Testis (tissue), 5 donors: ENCODE measurements at places on chromosomes 4 and X. TPM values are rescaled to one million over a fixed set of nuclear protein-coding genes. Genes with fewer than 3 reads are reported as not detected.

DNA sequence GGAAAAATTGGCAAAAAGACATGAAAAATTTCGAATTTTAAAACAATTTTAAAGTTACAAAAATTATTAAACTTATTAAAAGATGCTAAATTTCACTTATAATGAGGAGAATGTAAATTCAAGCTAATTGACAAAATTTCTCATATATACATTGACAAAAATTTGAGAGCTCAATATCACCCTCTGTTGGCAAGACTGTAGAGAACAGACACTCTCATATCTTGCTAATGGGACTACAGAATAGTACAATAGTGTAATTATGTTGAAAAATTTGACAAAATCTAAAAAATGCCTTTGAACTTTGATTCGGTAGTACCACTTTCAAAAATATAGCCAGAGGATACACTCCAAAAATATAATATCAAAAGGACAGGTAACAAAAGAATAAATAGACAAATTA is 29.8 kb downstream of the DCAF8L2 start:
- H3K4me1 ChIP-seq: no peaks in the 10 kb centered on the region
- no peaks in the 10 kb centered on the region for H3K36me3 ChIP-seq
- no peak overlapping the region for H3K4me3 ChIP-seq
- DNase-seq: no peak
- no peaks in the 10 kb centered on the region for H3K27me3 ChIP-seq

GRCh38 chr4:78638337-78639172 is 87.0 kb downstream of the ANXA3 start:
- H3K27me3 ChIP-seq: no peaks in the 10 kb centered on the region
- no peak overlapping the region for H3K27ac ChIP-seq
- no peaks in the 10 kb centered on the region for H3K36me3 ChIP-seq
- peaks cover 8% of the 10 kb centered on the region for H3K4me1 ChIP-seq
- no peak for DNase-seq
- H3K4me3 ChIP-seq: no peak overlapping the region

DNA sequence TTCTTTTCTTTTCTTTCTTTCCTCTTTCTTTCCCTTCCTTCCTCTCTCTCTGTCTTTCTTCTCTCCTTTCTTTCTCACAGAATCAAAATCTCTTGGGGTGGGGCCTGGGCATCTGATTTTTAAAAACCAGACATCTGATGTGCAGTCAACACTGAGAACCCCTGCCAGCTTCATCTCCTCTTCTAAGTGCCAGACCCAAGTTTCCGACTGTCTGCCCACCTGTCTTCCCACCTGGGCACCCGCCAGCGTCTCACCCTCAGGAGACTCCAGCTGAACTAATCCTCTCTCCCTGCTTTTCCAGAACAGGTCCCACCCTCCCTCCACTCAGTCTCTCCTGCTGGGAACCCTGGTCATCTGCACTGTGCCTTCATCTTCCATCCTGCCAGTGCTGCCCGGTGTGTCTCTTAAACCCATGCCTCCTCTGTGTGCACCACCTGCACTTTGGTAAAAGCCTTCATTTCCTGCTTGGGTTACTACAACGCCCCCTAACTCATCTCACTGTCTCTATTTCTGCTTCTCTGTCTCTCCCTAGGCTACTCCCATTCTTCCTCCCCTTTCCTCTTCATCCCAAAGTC is 2.8 kb downstream of the SOD3 start:
- H3K27me3 ChIP-seq: no peaks in the 10 kb centered on the region
- no peaks in the 10 kb centered on the region for H3K36me3 ChIP-seq
- no peak overlapping the region for H3K27ac ChIP-seq
- H3K4me1 ChIP-seq: peaks cover 23% of the 10 kb centered on the region
- no peak overlapping the region for H3K4me3 ChIP-seq
- DNase-seq: no peak

GRCh38 chr4:999882-1000425 is 6.8 kb upstream of the SLC26A1 start:
- no peaks in the 10 kb centered on the region for H3K36me3 ChIP-seq
- H3K4me1 ChIP-seq: peaks cover 7% of the 10 kb centered on the region
- DNase-seq: no peak
- no peak overlapping the region for H3K27ac ChIP-seq

GRCh38 chr4:16617435-16617834 is 281.0 kb downstream of the LDB2 start:
- H3K27ac ChIP-seq: no peak overlapping the region
- H3K4me1 ChIP-seq: peaks cover 3% of the 10 kb centered on the region
- H3K4me3 ChIP-seq: no peak overlapping the region

GRCh38 chr4:56817840-56818491 is 3.5 kb downstream of the SPINK2 start:
- no peaks in the 10 kb centered on the region for H3K36me3 ChIP-seq
- no peak overlapping the region for H3K4me3 ChIP-seq
- DNase-seq: no peak
- H3K27ac ChIP-seq: no peak overlapping the region
- no peaks in the 10 kb centered on the region for H3K4me1 ChIP-seq

DNA sequence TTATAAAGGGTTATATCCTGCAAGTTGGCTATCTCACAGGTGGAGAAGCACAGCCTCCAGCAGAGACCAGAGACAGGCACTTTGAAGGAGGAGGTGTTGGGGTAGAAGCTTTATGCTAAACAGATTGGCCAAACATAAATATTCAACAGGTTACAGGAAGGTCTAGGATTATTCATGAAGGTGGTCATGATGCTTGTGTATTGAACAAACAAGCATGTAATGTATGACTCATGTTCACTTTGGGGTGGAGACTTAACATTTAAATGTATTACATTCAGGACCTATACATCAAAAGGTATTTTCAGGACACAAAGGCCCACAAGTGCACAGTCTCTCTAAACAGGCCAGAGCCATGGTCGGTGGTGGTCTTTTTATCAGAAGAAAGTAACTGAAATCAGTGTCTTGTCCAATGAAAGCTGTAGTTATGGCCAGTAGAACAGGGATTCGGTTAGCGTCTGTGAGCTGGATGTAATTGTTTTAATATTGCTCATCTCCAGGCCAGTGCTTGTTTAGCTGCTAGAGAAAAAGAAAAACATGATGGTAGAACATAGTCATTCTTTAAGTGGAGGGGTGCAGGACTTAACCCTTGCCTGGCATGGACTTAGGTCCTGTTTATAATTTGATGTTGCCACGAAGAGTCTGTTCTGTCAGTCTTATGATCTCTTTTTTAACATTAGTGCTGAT is 555.2 kb upstream of the PCDH10 start:
- H3K4me3 ChIP-seq: no peak overlapping the region
- DNase-seq: no peak
- no peaks in the 10 kb centered on the region for H3K36me3 ChIP-seq
- no peak overlapping the region for H3K27ac ChIP-seq
- H3K4me1 ChIP-seq: no peaks in the 10 kb centered on the region

DNA sequence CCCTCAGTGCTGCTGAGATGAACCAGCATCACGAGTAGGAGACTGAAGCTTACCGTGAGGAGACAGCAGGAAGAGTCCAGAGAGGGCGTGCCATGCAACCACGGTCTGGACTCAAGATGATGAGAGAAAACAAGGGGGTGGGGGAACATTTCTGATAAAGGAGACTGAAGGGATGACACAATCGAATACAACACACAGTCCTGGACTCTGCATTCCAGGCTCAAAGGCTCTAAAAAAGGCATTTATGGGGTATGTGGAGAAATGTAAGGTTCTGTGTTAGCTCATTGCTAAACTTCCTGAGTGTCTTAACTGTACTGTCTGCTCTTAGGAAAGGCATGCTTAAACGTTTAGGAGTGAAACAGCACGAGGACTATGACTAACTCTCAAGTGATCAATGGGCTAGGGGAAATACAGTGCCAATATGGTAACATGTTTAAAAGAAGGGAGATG is 20.6 kb upstream of the IRAK1 start:
- DNase-seq: no peak
- H3K36me3 ChIP-seq: no peaks in the 10 kb centered on the region
- H3K4me1 ChIP-seq: peaks cover 5% of the 10 kb centered on the region
- H3K4me3 ChIP-seq: no peak overlapping the region

DNA sequence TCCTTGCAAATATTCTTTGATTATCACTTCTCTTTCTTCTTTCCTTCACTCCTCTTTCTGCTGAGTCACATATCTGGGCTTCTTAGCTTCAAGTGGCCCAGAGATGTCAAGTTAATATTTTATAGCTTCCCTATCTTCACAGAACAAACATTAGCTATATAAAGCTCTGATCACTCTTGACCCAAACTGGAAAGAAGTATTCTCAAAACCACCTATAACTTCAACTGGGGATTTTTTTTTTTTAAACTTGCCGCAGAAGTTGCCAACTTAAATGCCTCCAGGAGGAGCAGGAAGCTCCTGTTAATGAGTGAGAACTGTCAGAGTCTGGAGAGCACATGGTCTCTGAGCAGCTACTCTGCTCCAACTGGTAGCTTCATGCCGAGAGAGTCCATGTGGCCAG is 233.3 kb upstream of the EDNRA start:
- no peak overlapping the region for H3K27ac ChIP-seq
- no peaks in the 10 kb centered on the region for H3K4me1 ChIP-seq
- no peaks in the 10 kb centered on the region for H3K36me3 ChIP-seq
- no peak overlapping the region for H3K4me3 ChIP-seq
- no peak for DNase-seq

- no peak for DNase-seq
- no peak overlapping the region for H3K4me3 ChIP-seq
- no peaks in the 10 kb centered on the region for H3K4me1 ChIP-seq
- no peak overlapping the region for H3K27ac ChIP-seq
- H3K36me3 ChIP-seq: no peaks in the 10 kb centered on the region
These were observed 167.2 kb upstream of the WDR1 start for GRCh38 chr4:10283761-10284160.

DNA sequence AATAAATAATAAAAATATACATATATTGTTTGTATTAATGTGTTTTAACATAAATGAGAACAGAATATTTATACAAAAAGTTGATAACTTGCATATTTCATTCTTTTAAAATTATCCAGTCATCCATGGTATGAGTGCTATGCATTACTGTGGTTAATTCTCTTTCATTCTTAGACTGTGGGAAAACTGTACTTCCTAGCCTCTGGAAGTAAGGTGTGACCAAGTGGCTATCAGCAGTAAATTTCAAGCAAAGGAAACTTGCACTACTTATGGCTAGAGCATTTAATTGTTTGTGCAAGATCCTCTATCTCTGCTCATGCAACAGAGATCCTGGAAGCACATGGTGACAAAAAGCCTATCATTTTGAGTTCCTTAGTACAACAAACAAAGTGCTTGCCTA is 1054.5 kb upstream of the PABPC4L start:
- H3K27me3 ChIP-seq: no peaks in the 10 kb centered on the region
- H3K36me3 ChIP-seq: no peaks in the 10 kb centered on the region
- no peak for DNase-seq
- no peak overlapping the region for H3K27ac ChIP-seq
- H3K4me1 ChIP-seq: no peaks in the 10 kb centered on the region

- no peak overlapping the region for H3K4me3 ChIP-seq
- no peak overlapping the region for H3K27ac ChIP-seq
- no peaks in the 10 kb centered on the region for H3K4me1 ChIP-seq
- H3K27me3 ChIP-seq: no peaks in the 10 kb centered on the region
- no peaks in the 10 kb centered on the region for H3K36me3 ChIP-seq
These were observed 223.4 kb upstream of the PRPS2 start for GRCh38 chrX:12567857-12568256.

GRCh38 chr4:81557306-81557705 is 85.6 kb upstream of the RASGEF1B start:
- no peaks in the 10 kb centered on the region for H3K27me3 ChIP-seq
- no peak overlapping the region for H3K4me3 ChIP-seq
- no peaks in the 10 kb centered on the region for H3K4me1 ChIP-seq

DNA sequence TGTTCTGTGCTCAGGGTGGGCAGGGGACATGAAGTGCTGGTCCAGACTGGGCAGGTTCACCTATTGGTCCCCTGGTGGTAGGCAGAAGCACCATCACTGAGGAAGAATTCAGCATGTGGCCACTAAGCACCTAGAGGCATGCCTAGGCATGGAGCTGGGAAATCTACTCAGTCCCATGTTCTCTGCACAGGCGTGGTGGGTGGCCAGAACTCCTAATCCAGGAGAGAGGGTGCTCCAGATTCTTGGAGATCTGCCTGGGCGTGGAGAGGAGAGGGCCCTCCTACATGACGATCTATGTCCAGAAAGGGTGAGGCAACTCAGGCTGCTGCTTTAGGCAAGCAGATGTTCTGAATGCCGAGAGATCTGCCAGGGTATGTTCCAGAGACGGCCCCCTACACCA is 44.6 kb upstream of the MAGEC2 start:
- DNase-seq: no peak
- no peak overlapping the region for H3K4me3 ChIP-seq
- H3K4me1 ChIP-seq: no peaks in the 10 kb centered on the region
- H3K27me3 ChIP-seq: no peaks in the 10 kb centered on the region
- H3K27ac ChIP-seq: no peak overlapping the region

GRCh38 chr4:153266988-153267387 is 62.7 kb downstream of the TRIM2 start:
- no peak overlapping the region for H3K27ac ChIP-seq
- no peaks in the 10 kb centered on the region for H3K36me3 ChIP-seq
- H3K4me1 ChIP-seq: no peaks in the 10 kb centered on the region
- no peaks in the 10 kb centered on the region for H3K27me3 ChIP-seq
- no peak for DNase-seq

GRCh38 chr4:24468071-24468470 is 116.3 kb downstream of the DHX15 start:
- no peak for DNase-seq
- no peak overlapping the region for H3K27ac ChIP-seq
- H3K4me3 ChIP-seq: no peak overlapping the region
- H3K27me3 ChIP-seq: no peaks in the 10 kb centered on the region
- H3K4me1 ChIP-seq: peaks cover 5% of the 10 kb centered on the region

DNA sequence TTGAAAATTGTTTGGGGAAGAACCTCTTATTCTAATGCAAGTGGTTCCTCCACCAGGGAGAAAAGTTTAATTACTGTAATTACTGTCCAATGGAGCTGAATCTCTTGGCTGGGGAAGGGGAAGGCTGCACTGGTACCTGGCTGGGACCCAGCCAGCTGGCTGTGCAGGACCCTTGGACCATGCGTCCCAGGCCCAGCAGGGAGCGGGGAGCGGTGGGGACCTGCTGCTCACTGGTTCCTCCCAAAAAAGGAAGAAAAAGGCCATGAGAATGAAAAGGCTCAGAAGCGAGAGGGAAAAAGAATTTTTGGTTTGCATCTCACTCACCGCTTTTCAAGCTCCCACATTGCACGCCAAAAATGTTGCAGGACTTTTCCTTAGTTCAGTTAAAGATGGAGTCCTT is 333.5 kb downstream of the FAM47B start:
- H3K27me3 ChIP-seq: no peaks in the 10 kb centered on the region
- no peak for DNase-seq
- no peak overlapping the region for H3K27ac ChIP-seq
- no peaks in the 10 kb centered on the region for H3K4me1 ChIP-seq
- no peak overlapping the region for H3K4me3 ChIP-seq

The PHEX gene
- total RNA-seq: 0.31 TPM

The ERVMER34-1 gene
- total RNA-seq: 2.4 TPM

The POU3F4 gene
- total RNA-seq: not detected

The TIMM8A gene
- total RNA-seq: 9.3 TPM

The DCAF4L1 gene
- 65.3 TPM for total RNA-seq

The PGK1 gene
- total RNA-seq: 100.0 TPM

The MAGEA8 gene
- 2.0 TPM for total RNA-seq

The PLAC1 gene
- 0.81 TPM for total RNA-seq

The AMER1 gene
- total RNA-seq: 3.8 TPM

The UBE2K gene
- 24.3 TPM for total RNA-seq

The LPAR4 gene
- 0.94 TPM for total RNA-seq

The GATA1 gene
- not detected for total RNA-seq

The CSAG3 gene
- total RNA-seq: 1.9 TPM

The FAAH2 gene
- total RNA-seq: 5.1 TPM
